ENCODE measurements at places on chromosomes 7 and 10. TPM values are rescaled to one million over a fixed set of nuclear protein-coding genes. Genes with fewer than 3 reads are reported as not detected.

DNA sequence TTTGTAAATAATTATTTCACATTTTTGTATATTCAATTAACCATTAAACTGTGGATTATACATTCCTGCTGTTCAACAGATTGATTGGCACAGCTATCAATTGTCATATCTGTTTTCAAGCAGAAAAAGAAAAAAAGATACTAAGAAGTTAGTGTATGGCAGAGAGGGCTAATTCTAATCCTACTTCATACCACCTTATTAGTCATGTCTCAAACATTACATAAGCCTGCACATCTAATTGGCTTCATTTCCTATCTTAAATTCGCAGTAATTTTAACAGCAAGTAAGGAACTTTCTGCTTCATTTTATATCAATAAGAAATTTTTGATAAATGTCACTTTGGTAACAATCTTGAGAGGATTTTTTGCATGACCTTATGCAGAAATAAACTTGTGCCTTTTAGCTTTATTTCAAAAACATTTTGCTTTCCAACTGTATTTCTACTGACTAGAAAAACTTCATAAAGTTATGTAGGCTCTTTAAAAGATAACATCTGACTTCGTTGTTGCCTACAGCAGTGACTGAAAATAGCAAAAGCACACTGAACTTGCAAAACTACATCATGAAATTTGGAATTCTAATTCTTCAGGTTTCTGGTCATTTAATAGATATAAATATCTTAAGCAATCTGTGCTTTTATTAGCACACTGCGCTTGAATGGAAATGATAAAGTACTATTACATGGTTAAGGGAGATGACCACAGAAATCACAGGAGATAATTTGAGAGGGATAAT, 111.5 kb downstream of the SEMA3C start:
- no peak for DNase-seq

DNA sequence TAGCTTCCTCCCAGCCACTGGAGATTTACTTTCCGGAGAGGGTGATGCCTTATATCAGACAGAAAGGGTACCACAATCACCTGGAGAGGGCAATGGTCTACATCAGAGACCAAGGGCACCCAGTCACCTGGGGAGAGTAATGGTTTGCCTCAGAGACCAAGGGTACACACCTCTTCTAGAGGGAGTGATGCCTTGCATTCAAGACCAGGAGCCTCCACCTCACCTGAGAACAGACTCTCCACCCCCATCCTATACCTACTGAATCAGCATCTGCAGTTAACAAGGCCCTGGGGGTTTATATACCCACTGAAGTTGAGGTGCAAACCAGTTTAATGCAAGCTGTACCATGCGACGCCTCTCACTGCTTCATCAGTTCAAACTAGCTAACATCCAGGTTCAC, 270.2 kb upstream of the IGFBP3 start:
- no peak for DNase-seq

The RNF32 gene
- 1.3 TPM for total RNA-seq

DNA sequence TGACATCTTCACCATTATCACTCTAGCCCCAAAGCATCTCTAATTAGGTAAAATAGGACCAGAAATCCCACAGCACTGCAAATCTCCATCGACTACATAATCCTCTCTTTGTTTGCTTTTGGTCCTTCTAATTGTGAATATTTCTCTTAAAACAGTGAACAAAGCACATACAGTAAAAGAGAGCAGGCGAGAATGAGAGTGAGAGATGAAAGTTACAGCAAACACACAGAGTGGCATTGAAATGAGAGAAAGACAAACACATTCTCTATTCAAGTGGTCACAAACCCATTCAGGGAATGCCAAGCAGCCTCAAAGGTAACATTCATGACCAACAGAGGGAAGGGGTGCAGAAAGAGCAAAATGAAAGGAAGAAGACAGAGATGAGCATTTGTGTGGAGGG, 109.8 kb upstream of the PTN start:
- no peak for DNase-seq

DNA sequence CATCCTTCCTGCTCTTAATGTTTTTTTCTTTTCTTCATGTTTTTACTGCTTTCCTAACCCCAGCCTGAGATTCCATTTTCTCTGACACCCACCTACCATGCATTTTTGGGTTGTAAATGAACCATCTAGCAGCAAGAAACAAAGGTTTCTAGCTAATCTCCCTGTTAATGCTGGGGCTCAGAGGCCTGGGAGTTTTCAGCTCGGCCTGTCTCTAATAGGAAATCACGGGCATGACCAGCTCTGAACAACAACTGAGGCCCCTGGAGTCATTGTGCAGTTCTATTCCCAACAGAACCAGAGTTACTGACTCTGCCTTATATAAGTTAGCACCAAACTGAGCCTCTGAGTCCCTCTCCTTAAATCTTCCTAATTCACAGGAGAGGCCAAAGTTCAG, 134.8 kb downstream of the CFAP58 start:
- DNase-seq = no peak
